ENCODE measurements at places on chromosomes 11 and 22.

GRCh38 chr11:559712-560304 is 730 bp downstream of the LMNTD2 start:
- no peak for DNase-seq

DNA sequence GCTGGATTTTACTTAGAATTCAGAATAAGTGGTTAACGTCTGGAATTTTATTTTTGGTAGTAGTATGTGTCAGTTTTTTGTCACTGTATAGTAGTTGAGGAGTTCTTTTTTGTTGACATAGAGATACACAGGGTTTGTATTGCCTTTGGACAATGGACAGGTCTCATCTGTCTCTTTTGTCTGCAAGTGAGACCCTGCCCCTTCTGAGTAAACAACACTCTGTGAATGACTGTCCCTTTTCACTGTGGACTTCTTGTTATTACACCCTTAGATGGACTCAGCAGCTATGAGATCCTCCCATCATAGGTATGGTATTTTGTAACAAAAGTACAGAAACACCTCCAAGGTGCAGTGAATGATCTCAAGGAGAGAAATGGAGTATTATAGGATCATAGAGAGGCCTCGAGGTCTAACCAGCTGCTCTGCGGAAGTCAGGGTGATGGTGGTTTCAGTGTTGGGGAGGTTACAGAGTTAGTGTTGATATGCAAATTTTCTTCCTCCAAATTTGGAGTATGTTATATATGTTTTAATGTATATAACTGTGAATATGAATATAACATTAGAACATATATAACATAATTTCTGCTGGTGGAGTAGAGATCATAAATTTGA is 7.8 kb downstream of the PPP6R3 start:
- no peak for DNase-seq

- no peak for DNase-seq
Observed at GRCh38 chr11:61087426-61088119, 14.7 kb upstream of the CD5 start.

DNA sequence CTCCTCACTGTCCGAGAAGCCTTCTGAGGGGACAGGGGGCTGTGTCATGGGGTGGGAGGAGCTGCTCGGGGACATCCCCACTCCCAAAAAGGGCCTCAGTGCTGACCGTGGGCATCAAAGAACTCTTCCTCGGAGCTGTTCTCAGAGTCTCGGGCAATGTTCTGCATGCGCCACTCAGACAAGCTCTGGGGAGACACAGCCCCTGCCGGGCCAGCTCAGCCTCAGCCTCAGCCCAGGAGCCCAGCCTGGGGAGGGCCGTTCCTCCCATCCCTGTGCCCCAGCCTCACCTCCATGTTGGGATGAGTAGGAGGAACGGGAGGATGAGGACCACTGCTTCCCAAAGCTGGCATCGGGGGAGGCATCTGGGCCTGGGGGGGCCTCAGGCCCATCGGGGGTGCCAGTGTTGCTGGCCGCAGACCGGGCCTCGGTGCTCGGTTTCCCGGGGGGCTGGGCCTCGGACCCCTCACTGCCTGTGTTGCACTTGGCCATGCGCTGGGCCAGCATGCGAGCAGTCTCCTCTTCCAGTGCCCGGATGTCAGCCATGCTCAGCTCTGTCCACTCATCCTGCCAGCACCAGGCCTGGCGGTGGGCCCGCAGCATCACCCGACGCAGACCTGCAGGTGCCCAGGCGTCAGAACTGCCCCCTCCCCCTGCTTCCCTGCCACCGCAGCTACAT is 5.2 kb downstream of the PITPNM1 start:
- DNase-seq, result no peak

- DNase-seq, result no peak
Observed at GRCh38 chr11:73114835-73115220, 27.3 kb downstream of the FCHSD2 start.

- no peak for DNase-seq
Observed at GRCh38 chr11:10496296-10496936, 41.4 kb downstream of the AMPD3 start.

DNA sequence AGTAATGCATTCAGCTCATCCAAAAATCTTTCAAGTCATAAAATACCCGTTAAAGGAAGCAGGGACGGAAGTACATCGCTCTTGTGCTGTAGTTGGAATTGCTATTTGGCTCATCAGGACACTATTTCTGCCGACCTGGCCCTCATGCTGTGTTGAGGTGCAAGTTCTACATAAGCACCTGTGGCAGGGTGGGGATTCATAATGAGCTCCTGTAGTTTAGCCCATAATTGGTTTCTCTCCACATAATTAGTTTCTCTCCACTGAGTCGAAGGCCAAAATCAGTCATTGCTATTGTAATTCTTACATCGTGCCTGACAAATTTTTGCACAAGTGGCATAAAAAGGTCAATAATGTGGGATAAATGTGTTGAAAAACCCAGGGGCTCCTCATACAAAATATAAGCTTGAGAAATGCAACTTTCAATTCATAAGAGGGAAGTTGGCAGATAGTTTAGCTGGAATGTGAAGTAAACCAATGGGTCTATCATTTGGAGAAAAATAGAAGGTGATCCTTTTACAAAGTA is 14.9 kb upstream of the ISX start:
- DNase-seq, result no peak

DNA sequence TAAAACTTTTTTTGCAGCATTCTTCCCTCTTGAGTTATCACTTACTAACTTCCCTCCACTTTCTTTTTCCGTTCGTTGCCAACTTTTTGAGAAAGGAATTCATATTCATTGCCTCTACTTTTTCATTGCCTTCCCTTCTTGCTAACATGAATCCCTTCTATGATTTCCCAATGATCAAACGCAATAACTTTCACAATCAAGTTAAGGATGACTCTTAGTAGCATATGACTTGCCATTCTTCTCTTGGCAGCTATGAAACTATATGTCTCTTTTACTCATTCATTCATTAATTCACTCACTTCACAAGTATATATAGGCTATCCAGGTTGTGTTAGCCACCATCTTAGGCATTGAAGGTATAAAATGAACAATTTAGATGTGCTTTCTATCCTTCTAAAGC is 16.6 kb upstream of the ARHGAP20 start:
- no peak for DNase-seq

GRCh38 chr11:61897387-61898246 is 6.3 kb upstream of the FADS3 start:
- DNase-seq, result peak; percentile 71

DNA sequence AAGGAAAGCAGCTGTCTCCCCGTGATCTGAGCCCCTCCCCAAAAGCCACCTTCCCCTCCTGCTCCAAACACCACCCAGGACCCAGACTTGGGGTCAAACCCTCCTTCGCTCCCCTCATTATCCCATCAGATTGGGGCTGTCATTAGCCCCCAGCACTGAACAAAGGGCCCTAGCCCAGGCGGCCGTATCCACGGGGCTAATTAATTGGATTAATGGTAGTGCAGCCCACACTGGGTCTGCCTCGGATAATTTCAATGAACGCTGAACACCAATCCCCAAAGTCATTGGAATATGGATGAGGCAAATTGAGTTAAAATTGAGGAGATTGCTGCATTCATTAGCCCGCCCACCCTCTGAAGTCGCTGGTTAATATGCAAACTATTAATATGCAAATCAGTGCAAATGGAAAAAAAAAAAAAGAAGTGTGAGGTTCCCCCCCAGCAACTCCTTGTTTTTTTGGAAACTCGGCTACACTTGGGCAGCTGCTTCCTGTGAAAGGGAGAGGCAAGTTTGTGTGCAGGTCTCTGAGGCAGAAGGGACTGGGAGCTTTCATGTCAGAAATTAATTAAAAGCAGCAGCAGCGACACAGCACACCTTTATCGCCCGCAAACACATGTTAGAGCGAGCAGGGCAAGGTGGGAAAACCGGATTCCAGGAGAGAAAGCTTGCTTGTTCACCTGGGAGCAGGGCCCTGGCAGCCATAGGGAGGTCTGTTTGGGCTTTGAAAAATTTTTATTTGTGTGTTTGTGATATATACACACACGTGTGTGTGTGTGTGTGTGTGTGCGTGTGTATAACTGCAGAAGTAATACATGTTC is 517.8 kb downstream of the MIAT start:
- no peak for DNase-seq

- DNase-seq, result no peak
Observed at GRCh38 chr11:126313826-126314225, 10.0 kb downstream of the DCPS start.

GRCh38 chr11:116432301-116432700 is 340.5 kb downstream of the BUD13 start:
- DNase-seq, result no peak

DNA sequence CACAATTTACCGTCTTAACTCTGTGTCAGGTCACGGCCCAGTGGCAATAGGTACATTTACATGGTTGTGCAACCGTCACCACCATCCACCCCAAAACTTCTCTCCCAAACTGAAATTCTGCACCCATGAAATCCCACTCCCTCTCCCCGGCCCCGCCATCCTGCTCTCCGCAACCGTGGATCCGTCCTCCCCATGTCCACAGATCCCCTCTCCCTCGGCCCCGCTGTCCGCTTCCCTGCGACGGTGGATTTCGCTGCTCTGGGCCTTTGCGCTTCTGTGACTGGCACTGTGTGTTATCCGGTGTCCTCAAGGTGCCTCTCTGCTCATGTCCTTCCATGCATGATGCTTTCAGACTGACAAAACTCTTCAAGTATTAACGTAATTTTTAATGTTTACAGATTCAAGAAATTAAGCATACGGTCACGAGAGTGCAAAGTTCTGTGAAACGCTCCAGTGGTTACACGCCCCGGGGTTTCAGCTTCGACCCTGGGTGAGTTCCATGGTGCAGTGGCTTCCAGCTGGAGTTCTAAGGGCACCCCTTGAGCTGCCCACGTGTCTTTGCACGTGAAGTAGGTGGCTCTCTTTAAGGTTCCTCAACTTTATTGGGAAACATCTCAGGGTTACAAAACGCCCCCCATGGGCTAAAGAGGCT is 76.4 kb downstream of the KCNQ1 start:
- DNase-seq, result no peak

DNA sequence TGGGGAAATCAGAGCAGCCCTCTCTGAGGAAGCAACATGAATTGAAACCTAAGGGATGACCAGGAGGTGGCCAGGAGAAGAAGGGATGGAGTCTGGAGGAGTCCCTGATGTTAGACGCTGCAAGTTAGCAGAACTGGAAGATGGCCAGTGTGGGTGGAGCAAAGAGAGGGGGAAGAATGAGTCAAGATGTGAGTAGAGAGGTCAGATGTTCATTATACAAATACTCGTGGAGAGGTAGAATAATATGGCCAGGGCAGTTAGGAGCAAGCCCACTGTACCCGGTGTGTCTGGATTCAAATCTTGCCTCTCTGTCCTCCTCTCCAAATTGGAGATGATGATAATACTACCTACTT is 242.0 kb downstream of the TENM4 start:
- no peak for DNase-seq

DNA sequence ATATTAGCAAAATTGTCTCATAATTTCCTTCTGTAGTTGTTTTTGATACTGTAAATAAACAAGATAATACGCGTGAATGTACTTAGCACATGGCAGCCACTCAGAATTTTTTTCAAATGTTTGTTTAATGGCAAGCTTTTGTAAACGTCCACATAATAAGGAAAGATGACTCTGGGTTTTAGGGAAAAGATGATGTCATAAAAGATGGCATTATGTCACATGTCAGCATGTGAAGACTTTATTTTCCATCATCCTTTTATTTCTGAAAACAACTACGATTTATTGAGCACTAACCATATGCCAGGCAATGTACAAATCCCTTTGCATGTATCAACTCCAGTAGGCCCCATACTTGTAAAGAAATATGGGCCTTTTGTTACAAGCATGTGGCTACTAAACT is 139.9 kb downstream of the C11orf91 start:
- DNase-seq, result no peak

DNA sequence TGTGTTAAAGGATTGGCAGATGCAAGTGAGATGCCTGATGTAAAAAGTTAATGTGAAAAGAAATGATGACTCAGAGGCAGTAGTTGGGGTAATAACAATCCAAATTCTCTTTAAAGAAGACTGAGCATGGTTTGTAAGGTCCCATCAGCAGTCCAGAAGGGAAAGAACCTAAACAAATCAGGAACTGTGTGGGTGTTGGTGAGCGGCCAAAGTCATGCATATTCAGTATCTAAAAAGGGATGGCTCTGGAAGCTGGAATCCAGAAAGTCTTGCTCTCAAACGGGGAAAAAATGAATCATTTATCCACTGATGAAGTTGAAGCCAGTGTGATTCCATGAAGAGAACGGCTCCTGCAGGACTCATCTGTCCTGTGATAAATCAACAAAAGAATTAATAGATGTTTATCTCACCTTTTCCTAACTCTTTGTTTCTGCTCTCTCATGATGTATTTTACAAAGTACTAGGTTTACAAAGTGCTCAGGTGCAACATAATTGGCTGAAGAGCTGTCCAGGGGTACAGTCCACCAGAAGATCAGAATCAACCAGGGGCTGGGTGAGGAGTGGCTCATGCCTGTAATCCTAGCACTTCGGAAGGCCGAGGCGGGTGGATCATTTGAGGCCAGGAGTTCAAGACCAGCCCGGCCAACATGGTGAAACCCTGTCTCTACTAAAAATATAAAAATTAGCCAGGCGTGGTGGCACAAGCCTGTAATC is 20.5 kb upstream of the SORL1-AS1 start:
- no peak for DNase-seq

DNA sequence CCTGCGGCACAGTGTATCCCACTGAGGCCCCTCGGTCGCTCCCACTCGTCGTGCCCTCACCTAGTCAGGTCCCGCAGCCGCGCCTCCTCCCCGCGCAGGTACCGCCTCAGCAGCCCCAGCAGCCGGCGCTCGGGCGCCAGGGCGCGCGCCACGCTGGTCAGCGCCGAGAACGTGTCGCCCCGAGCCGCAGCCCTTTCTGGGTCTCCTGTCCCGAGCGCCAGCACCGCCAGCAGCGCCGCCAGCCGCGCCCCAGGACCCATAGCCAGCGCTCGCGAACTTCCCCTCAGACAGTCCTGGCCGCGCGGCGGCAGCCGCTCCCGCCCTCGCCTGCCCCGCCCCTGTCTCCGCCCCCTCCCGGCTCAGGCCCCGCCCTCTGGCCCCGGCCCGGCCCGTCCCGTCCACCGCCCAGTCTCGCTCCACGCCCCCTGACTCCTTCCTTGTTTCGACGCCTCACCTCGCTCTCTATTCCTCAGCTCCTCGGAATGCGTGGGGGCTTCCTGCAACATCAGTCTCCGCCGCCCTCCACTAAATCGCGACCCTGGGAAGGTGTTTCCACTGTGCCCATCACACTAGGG is at the start of gene P4HA3:
Gene P4HA3 (minus strand): TSS at position 289 of the 575 bp plus-strand sequence. CDS start 29 bp downstream, at position 260.
- DNase-seq, result peak; percentile 36

- no peak for DNase-seq
Observed at GRCh38 chr11:95301474-95301873, 70.5 kb upstream of the SESN3 start.

- DNase-seq, result no peak
Observed at GRCh38 chr11:77127920-77128691, at the start of gene MYO7A. TSS of gene MYO7A (plus strand) at chr11:77128246. CDS start at chr11:77130635, 2,389 bp downstream.
